Stomach (tissue), 19 donors: ENCODE measurements at places on chromosomes 4 and X. TPM values are rescaled to one million over a fixed set of nuclear protein-coding genes. Genes with fewer than 3 reads are reported as not detected.

DNA sequence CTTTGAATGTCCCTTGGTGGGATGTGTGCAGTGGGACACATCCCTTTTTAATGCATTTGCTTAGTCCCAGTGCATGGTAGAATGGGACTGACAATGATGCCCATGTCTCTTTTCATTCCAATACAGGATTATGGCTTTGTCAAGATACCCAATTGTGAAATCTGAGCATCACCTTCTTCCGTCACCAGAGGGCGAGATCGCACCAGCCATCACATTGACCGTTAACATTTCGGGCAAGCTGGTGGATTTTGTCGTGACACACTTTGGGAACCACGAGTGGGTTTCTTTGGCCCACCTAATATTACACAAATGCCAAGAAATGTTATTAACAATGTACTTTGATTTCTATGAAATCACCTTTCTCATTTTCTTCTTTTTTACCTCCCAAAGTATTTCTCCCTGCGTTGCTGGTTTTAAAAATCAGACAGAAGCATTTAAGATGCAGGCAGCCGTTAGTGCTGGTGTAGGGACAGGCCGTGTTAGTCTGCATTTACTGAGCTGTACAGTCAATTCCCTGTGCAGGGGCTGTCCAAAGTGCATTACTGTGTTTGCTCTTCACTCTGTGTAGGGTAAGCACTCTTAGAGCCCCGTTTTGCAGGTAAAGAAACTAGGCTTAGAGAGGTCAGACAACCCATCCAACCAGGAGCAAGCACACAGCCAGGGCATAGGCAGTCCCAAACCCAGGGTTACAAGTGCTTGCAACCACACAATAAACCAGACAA lies 46.5 kb downstream of the CWH43 start:
- no peak for DNase-seq

GRCh38 chr4:98338761-98339438 lies 77.7 kb downstream of the RAP1GDS1 start:
- DNase-seq: no peak

- no peak for DNase-seq
Observed at GRCh38 chrX:150762258-150763165, 69.3 kb downstream of the MTMR1 start.

DNA sequence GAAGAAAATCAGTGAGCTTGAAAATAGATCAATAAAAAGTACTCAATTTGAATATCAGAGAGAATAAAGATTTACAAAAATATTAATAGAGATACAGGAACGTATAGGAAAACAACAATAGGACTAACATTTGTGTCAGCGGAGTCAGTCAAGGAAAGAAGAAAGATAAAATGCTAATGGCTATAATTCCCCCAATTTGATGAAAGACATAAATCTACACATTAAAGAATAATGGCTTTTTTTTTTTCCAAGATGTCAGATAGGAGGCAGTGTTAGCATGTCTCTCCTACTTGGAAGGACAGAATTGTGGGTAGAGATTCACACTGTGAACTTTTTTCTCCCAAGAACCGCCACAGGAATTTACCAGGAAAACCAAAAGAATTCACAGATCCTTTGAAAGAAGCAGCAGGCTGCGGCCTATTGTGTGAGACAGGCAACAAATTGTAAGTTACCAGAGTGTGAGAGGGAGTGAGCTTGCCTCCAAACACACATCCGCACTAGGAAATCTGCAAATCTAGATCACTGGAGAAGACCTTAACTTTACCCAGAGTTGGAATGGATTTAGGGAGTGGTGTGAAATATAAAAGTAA lies 249.9 kb downstream of the PRDM5 start:
- no peak for DNase-seq

DNA sequence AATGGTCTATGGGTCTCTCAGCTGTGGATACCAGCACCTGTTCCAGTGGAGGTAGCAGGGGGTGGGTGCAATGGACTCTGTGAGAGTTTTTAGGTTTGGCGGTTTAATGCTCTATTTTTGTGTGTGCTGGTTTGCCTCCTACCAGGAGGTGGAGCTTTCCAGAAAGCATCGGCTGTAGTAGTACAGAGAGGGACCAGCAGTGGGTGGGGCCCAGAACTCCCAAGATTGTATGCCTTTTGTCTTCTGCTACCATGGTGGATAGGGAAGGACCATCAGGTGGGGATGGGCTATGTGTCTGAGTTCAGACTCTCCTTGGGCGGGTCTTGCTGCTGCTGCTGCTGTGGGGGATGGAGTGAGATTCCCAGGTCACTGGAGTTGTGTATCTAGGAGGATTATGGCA lies 557.2 kb upstream of the GRID2 start:
- no peak for DNase-seq

GRCh38 chr4:184427687-184428086 lies 46.7 kb downstream of the IRF2 start:
- DNase-seq: no peak

DNA sequence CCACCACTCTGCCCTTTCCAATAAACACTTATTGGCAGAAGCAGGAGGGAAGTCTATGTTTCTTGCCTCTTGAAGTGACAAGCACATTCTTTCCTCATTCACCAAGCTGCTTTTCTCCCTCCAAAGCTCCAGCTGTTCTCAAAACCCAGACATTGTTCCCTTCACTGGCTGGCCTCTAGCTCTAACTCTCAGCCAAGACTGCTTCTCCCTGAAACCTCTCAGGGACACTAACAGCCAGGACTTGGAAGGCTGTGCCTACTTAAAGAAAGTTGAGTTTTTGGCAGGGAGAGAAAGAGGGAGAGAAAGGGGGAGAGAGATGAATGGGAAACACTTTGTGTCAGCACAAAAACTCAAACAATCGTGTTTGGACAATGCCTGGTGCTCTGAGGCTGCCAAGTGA lies 99.5 kb downstream of the COX18 start:
- peak; percentile 49 for DNase-seq

DNA sequence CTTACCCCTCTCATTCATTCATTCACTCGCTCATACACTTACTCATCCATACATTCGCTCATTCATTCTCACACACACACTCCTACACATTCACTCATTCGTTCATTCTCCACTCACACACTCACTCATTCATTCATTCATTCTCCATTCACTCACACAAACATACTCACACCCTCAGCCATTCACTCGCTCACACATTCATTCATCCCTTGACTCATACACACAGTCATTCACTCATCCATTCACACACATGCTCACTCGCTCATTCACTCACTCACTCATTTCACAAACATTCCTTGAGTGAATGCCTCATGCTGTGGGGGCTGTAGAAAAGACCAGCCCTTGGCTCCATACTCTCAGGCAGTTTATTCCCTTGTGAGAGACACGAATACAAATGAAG lies 151.1 kb upstream of the MAMLD1 start:
- DNase-seq: no peak

DNA sequence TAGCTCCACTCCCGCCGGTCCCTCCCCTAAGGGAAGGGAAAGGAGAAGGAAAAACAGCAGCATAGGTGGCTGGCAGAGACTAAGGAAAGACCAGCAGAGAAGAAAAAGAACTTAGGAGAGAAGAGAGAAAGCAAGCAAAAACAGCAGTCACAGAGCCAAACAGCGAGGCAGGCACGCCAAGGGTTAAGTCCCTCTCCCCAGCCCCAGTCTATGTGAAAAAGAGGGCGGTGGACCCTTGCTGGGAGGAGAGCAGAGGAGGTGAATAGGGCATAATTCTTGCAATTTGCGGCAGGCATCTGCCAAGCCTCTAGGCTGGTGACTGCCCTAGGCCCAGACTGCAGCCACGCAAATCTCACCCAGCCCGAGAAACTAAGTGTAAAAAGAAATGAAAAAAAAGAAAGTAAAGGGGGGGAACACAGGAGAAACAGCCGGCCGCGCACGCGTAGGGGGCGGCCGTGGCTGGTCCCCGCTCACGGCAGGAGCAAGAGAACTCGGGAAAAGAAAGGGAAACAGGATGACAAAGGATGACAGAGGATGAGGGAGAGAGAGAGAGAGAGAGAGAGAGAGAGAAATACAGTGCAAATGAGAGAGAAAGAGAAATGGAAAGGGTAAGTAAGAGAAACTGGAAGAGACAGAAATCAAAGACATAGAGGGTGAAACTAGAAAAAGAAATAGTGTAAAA lies 48.6 kb downstream of the MAGEA9 start:
- peak; percentile 30 for DNase-seq

- DNase-seq: no peak
Observed at GRCh38 chr4:79287076-79287475, 38.8 kb downstream of the NAA11 start.

- no peak for DNase-seq
Observed at GRCh38 chr4:109729117-109729717, 653 bp downstream of the PLA2G12A start.

- DNase-seq: peak; percentile 70
Observed at GRCh38 chr4:185865901-185866328, 53.9 kb upstream of the SORBS2 start.

DNA sequence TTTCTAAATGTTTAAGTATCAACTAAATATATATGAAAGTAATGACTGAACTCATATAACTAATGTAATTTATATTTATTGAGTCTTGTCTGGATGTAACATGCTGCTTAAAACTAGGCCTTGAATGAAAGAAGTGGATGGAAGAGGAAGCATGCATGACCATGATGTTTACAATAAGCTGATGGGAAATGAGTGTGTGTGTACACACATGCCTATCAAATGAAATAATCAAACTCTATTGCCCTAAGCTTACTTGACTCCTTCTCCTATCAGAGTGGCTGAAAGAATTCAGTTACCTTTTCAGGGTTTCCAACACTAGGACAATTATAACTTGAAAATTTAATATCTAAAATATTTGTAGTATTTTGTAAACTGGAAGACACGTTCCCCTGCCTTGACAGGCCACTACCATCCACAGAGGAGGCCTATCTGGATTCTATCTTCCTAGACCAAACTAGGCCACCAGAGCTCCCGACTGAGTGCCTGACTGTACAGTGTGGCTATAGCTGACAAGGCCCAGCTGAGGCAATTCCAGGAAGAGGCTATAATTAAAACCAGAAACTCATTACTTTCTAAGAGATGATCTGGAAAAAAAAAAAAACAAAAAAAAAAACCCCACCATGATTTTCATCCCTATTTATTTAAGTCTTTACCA lies 7.6 kb downstream of the ARSJ start:
- no peak for DNase-seq

- DNase-seq: no peak
Observed at GRCh38 chrX:152399395-152399794, 51.7 kb downstream of the GABRA3 start.

GRCh38 chrX:74234818-74235217 lies 69.2 kb upstream of the ZCCHC13 start:
- no peak for DNase-seq

DNA sequence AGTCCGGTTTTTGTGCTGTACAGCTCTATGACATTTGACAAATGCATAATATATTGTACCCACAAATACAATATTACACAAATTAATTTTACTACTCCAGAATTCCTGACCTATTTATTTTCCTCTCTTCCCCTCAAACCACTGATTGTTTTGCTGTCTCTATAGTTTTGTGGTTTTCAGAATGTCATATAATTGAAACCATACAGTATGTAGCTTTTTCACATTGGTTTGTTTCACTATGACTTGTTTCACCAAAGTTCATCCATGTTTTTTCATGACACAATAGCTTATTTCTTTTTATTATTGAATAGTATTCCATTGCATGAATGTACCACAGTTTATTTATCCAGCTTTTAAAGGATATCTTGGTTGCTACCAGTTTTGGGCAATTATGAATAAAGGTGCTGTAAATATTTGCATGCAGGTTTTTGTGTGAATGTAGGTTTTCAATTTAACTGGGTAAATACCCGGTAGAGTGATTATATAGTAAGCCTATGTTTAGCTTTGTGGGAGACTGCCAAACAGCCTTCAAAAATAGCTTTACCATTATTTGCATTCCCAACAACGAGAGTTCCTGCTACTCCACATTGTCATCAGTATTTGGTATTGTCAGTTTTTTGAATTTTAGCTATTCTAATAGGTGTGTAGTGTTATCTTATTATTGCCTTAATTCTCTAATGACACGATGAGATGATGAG lies 25.9 kb downstream of the RNF175 start:
- no peak for DNase-seq

DNA sequence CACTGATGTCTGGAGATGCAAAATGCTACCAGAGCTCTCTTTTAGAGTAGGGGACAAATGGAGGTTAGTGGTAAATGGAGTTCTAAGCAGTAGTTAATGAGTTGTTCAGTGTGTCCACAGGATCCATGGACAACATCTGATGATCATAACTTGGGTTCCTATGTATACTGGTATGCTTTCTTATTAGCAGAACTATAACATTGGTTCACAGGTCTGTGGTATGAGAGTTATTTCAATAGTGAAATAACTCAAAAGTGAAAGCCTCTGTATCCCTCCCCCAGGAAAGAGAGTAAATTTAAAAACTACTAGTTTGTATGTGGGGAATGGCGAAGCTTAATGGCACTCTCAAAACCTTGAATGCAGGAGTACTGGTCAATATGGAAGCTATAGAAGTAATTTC lies 363.5 kb upstream of the EMCN start:
- DNase-seq: no peak

DNA sequence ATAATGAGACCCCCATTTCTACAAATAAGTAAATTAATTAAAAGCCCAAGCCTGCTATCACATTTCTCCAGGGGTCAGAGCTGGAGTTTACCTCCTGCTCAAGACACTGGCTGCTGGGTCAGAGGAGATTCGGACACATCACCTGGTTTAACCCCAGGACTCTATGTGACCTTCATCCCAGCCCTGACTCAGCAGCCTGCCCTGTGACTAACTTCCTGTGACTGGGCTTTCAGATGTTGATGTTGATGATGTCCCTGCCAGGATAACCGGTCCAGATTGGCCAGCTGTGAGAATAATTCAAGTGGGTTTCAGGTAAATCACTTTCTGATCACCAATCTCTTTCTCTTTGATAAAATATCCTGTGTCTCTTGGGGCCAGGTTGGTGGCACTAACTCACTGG lies 102.4 kb upstream of the MAML3 start:
- no peak for DNase-seq

DNA sequence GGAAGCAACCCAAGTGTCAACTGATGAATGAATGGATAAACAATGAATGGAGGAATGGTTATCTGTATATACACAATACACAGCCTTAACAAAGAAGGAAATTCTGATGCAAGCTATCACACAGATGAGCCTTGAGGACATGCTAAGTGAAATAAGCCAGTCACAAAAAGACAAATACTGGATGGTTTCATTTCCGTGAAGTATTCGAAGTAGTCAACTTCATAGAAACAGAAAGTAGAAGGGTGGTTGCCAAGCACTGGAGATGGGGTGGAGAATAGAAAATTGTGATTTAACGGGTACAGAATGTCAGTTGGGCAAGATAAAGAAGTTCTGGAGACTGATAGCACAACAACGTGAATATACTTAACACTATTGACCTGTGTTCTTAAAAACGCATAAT lies 28.2 kb downstream of the CENPU start:
- no peak for DNase-seq

- DNase-seq: peak; percentile 19
Observed at GRCh38 chrX:54452920-54453319, 12.7 kb downstream of the TSR2 start.

Gene TLR6
- not detected for total RNA-seq

Gene EXOC1L
- not detected for total RNA-seq

Gene DRP2
- 1.1 TPM for total RNA-seq

Gene NLGN3
- total RNA-seq: not detected

Gene PWWP3B
- total RNA-seq: 4.9 TPM

Gene OTC
- 1.3 TPM for total RNA-seq

Gene EGFL6
- not detected for total RNA-seq

Gene LRP2BP
- 4.8 TPM for total RNA-seq
